ENCODE measurements at places on chromosomes 2 and 18.

GRCh38 chr2:57497489-57498096, 549.0 kb upstream of the VRK2 start:
- no peak for DNase-seq

DNA sequence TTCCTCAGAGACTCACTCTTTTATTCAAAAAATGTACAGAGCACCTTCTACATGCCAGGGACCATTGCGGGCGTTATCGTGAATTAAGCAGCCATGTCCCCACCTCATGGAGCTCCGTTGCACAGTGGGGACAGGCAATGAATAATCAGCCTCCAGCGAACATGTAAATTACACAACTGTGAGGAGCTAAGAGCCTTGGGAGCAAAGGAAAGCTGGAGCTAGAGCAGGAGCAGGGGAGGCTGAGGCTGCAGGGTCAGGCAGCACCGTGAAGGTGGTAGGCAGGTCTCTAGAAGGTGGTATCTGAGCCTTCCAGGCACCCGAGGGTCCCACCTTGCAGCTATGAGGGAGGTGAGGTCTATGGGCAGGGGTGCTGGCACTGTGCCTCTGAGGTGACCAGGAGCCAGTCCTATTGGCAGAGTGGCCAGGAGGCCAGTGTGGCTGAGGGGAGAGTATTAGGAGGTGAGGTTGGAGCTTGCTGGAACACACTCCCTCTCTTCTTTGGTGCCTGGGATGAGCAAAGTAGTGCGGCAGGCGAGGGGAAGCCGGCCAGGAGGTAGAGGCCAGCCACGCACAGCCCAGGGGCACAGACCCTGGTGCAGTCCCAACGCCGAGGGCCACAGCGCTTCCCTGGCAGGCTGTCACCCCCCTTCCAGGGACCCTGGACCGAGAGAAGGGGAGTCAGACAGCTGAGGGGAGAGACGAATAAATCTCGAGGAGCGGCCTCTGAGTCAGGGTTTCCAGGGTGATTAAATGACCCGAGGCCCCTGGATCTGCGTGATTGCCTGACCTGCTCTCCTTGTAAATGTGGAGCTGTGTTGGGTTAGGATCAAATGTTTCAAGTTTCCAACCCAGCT, 167.3 kb downstream of the SEPTIN10 start:
- no peak for DNase-seq

GRCh38 chr2:190540048-190540447, 5.5 kb upstream of the NEMP2 start:
- DNase-seq, result no peak

DNA sequence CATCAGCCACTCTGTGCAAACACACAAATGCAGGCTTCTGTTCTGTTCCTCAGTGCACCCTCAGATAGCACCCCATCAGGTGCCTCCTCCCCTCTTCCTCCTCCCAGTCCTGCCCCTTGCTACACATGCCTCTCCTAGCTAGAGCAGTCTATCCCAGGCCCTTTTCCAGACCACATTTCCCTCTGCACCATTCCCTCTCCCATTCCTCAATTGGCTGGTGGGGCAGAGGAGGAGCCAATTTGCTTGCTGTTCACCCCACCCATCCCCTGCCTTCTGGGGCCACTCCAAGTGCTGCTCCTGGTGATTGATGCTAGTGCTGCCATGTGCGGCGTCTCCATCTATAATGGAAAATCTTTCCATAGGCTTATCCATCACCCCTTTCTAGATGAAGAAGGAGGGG, 5.4 kb downstream of the CFAP65 start:
- no peak for DNase-seq

- no peak for DNase-seq
Measured at GRCh38 chr18:59238385-59238784, 18.4 kb downstream of the GRP start.

GRCh38 chr18:47756364-47757016, 174.0 kb downstream of the SMAD2 start:
- DNase-seq, result peak; percentile 37

Measured in activated T-cell treated with anti-CD3 and anti-CD28 coated beads for 24 hours (primary cell).